Kidney epithelial cell (primary cell): ENCODE measurements at places on chromosomes 11 and 22.

GRCh38 chr11:71115770-71116692 is 136.3 kb downstream of the SHANK2 start:
- DNase-seq: no peak

DNA sequence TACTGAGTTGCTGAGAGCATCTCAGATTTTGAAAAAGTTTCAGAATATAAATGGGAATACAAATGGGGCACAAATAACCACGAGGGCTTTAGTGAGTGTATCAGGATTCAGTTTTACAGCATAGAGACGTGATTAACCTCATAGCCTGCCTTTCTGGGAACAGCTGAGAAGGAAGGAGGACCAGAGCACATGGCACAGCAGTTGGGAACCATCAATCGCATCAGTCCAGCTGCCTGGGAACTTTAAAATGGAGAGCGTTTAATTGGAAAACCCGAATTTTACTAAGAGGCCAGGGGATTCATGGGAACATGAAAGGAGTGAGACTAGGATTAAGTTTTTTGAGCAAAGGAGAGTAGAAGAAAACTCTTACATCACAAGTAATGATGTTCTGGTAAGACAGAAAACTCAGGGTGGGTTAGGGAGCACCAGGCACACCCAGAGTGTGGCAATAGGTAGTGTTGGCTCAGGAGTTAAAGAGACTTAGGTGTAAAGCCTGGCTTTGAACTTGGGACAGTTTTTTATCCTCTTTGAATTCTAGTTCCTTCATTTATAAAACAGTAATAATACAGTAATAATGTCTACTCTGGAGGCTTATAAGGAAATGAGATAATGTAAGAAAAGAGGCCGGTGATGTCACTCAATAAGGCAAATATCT is 40.2 kb downstream of the FZD4 start:
- no peak for DNase-seq

- no peak for DNase-seq
These were observed 74.9 kb downstream of the MIAT start for GRCh38 chr22:26732284-26732683.

- DNase-seq: no peak
These were observed 63.1 kb downstream of the CWC15 start for GRCh38 chr11:94910270-94910669.

DNA sequence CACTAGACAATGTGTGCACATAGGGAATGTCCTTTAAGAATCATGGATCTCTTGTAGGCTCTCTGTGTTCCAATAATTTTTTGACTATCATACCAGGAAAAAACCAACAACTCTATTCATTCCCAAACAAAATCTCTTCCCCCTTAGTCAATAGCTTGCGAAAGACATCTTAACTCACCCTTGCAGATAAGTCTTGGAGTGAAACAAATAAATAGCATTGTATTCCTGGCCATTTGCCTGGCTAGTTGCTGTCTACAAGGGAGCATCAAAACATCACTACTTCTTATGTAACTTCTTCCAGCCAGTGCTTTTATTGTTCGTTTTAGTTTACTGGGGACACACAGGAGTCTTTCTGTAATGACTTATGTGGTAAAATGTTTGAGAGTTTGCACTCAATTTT is 29.4 kb downstream of the SCN3B start:
- no peak for DNase-seq

DNA sequence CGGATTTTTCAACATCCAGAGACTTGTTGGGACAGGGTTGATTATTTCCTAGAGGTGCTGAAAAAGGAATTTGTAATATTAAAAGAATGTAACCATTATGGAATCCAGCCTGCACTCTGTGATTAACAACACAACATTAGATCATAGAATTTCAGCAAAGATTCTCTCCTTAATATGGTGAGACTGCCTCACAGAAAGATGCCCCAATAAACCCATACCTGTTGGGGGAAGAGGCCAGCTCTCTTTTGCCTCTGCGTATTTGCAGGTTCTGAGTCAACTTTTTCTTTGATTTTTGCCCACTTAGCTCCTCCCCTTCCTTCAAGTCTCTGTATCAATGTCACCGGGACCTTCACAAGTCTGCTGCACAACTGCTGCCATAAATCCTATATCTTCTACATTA is 12.4 kb upstream of the MTMR3 start:
- DNase-seq: no peak

GRCh38 chr11:369336-370018 is at the start of gene B4GALNT4:
TSS of gene B4GALNT4 (plus strand) at chr11:369499. CDS start at chr11:369804, 305 bp downstream.
- no peak for DNase-seq

DNA sequence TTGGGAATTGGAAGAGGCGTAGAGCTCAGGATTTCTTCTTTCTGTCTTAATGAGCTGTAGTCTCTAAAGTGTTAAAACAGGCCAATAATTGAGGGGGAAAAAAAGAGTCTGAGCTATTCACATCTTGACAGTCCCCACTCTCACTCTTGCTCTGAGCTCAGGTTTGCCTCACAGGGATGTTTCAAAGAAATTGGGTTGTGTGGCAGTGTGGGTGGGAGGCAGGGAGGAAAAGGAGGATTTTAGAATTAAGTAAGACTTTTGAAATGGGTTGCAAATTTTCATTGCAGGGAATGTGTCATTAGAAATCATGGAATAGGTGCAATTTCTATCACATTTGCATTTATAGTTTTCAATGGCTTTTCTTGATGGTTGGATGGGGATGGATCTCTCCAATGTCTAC is 338.8 kb upstream of the KIRREL3 start:
- no peak for DNase-seq

GRCh38 chr11:12822392-12823022 is 148.3 kb downstream of the TEAD1 start:
- no peak for DNase-seq

DNA sequence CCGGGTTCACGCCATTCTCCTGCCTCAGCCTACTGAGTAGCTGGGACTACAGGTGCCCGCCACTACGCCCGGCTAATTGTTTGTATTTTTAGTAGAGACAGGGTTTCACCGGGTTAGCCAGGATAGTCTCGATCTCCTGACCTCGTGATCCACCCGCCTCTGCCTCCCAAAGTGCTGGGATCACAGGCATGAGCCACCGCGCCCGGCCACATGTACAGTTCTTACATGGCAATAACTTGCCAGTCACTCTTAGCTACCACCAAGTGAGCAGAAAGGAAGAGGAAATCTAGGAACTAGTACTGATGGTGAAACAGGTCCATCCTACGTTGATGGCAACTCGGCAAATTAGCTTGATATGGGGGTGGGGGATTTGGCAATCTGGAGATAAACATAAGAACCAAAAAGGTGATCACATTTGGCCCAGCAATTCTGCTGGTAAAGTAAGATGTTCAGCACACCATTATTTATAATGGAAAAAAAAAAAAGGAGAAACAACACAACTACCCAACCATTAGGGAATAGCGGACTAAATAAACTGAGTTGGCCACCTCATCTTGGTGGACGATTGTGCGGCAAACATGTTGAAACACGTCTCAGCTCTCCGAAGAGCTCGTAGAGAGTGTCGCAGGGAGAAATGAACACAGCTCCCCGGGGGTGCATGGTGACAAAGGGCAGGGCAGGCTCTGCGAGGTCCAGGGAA is 5.3 kb downstream of the NLRP6 start:
- no peak for DNase-seq

- DNase-seq: no peak
These were observed 192.7 kb downstream of the OPCML start for GRCh38 chr11:133339495-133340140.

DNA sequence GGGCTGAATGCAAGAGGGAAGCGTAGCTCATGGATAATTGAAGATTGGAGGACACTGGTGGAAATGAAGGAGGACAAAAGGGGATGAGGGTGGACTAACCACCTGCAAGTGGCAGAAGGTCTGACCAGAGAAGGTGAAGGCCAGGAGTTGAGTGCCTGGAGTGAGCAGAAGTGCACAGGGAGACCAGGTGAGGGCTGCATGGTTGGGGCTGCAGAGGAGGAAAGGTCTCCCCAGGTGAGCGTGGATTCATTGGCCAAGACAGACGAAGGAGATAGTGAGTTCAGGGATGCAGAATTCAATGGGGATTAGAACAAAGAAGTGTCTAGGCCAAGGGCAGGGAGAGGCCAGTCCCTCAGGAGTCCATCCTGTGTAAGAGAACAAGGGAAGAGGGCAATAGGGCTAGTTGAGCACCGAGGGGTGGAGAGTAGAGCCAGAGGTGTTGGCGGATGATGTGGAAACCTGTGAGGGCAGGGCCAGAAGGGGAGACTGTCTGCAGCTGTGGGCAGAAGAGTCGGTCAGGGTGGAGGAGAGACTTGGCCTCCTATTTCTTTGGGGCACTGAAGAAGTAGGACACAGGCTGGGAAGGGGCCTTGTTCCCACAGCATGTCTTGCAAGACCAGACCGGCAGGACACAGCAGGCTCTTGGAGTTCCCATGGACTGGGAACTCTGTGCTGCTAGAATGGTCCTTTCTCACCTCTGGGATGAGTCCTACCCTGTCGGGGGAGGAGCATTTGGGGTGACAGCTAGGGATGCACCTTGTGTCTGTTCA is 6.7 kb downstream of the TRIM29 start:
- no peak for DNase-seq

DNA sequence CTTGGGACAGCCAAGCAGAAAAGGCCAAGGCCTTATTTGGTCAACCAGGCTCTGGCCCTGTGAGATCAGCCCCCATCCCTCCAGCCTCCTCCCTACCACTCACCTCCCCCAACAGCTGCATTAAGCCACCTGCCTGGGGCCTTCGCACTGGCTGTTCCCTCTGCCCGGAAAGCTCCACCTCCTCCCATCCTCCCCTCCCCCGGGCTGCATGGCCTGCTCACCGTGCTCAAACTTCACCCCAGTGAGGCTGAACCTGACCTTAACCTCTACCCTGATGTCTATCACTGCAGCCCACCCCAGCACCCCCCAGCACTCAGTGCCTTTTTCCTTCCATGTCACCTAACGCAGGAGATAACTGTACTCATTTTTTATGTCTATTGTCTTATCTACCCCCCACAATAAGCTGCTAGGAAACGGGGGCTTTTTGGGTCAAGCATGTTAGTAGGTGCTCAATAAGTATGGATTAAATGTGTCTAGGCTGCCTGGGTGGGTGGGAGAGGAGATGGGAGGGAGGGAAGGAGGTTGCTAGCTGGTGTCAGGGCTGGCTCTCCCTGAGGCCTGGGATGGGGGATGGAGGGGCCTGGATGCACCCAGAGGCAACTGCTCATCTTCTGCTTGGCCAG is 912 bp downstream of the PTPRCAP start:
- DNase-seq: no peak

GRCh38 chr22:50691521-50691920 is 18.9 kb downstream of the SHANK3 start:
- no peak for DNase-seq

DNA sequence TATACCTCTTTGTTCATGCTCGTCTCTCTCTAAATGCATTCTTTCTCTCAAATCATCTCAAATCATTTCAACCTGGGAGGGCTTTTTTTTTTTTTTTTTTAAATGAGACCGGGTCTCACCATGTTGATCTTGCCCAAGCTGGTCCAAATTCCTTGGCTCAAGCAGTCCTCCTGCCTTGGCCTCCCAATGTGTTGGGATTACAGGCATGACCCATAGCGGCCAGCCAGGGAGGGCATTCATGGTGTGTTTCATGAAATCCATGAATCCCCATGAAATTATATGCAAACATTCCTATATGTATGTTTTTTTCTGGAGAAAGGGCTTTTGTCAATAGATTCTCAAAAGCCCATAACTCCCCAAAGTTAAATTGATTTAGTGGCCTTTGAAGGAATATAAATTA is 26.2 kb downstream of the ATG13 start:
- DNase-seq: no peak

GRCh38 chr22:28609921-28610320 is 69.7 kb downstream of the TTC28 start:
- DNase-seq: no peak

GRCh38 chr22:19109198-19110063 is 12.8 kb downstream of the DGCR2 start:
- DNase-seq: no peak

DNA sequence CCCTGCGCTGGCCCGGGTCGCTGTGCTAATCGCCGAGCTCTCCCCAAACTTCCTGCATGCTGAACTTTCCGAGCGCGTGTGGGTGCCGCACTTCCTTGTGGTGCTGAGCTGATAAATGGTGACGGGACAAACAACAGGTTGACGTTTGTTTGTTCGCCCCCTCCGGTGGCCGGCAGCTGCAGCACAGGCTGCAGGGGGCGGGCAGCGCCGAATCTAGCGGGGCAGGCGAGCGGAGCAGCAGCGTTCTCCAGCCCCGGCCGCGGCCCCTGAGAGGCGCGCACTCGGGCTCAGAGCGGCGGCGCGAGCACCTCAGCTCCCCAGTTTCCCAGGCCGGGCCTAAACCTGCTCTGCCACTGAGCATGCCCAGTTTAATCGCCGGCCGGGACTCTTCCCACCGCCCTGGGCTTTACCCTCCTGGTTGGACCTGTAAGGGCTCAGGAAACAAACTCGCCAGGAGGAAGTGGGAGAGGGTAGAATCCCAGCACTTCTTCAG is at the start of gene PDGFD:
Gene PDGFD, minus strand, starts transcription at position 120 of the 493 bp plus-strand sequence.
- peak; percentile 23 for DNase-seq
